Endodermal cell (in vitro differentiated cells): ENCODE measurements at places on chromosomes 1 and 21.
A peak's percentile ranks its signal among the peaks of the same experiment; 100 is the strongest.

GRCh38 chr1:209747580-209748262 lies 8.1 kb upstream of the TRAF3IP3 start:
- no peak overlapping the region for H3K27ac ChIP-seq
- no peaks in the 10 kb centered on the region for H3K4me1 ChIP-seq
- no peak overlapping the region for H3K4me3 ChIP-seq
- DNase-seq, result peak; percentile 99
- H3K36me3 ChIP-seq, result no peaks in the 10 kb centered on the region
- H3K27me3 ChIP-seq, result peaks cover 5% of the 10 kb centered on the region

- peaks cover 4% of the 10 kb centered on the region for H3K4me1 ChIP-seq
- no peaks in the 10 kb centered on the region for H3K27me3 ChIP-seq
- H3K27ac ChIP-seq, result no peak overlapping the region
- H3K36me3 ChIP-seq, result peaks cover 24% of the 10 kb centered on the region
Measured at GRCh38 chr1:95067062-95067461, 5.7 kb downstream of the ALG14 start.

DNA sequence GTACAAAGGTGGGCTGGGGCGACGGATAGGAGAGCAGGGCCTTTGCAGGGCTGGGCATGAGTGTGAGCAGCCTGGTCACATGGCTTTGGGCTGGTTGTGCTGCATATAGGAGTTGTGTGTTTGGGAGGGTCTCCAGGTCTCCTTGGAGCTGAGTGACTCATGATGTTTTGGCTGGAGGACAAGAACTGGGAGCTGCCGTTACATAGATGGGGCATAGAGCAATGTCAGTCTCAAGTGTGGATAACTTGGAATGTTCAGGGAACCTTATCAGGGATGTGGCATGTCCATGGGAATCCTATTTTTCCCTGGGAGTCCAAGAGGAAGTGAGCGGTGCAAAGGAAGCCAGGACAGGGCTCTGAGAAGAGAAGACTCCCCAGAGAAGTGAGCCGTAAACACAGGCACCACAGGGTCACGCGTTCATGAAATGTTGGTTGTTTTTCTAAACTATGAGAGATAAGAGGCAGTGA lies 136.4 kb upstream of the KCNE2 start:
- H3K27me3 ChIP-seq, result no peaks in the 10 kb centered on the region
- H3K4me1 ChIP-seq, result no peaks in the 10 kb centered on the region
- DNase-seq, result no peak
- no peak overlapping the region for H3K4me3 ChIP-seq

GRCh38 chr1:12772520-12772919 lies 1.0 kb upstream of the PRAMEF12 start:
- H3K27me3 ChIP-seq, result no peaks in the 10 kb centered on the region
- no peak for DNase-seq
- H3K4me1 ChIP-seq, result no peaks in the 10 kb centered on the region
- no peak overlapping the region for H3K4me3 ChIP-seq
